ENCODE measurements at places on chromosomes 11 and 22.

DNA sequence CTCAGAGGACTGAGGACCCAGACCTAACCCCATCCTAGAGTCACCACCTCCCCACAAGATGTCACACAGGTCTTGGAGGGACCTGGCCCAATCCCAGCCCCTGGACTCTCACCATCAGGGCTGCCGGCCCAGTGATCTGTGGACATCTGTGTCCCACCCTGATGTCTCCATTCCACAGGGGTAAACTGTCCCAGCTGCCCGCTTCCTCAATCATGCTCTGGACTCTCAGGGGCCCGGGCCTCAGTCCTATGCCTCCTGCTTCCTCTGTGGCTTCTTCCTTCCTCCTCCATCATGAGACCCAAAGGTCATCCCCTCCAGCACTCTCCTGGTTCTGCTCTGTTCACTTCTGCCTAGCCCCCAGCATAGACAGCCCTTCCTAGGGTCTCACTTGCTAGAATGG is 32.2 kb downstream of the ARAP1 start:
- DNase-seq: no peak

GRCh38 chr11:69290806-69291205 is 3.1 kb upstream of the MYEOV start:
- DNase-seq: no peak

DNA sequence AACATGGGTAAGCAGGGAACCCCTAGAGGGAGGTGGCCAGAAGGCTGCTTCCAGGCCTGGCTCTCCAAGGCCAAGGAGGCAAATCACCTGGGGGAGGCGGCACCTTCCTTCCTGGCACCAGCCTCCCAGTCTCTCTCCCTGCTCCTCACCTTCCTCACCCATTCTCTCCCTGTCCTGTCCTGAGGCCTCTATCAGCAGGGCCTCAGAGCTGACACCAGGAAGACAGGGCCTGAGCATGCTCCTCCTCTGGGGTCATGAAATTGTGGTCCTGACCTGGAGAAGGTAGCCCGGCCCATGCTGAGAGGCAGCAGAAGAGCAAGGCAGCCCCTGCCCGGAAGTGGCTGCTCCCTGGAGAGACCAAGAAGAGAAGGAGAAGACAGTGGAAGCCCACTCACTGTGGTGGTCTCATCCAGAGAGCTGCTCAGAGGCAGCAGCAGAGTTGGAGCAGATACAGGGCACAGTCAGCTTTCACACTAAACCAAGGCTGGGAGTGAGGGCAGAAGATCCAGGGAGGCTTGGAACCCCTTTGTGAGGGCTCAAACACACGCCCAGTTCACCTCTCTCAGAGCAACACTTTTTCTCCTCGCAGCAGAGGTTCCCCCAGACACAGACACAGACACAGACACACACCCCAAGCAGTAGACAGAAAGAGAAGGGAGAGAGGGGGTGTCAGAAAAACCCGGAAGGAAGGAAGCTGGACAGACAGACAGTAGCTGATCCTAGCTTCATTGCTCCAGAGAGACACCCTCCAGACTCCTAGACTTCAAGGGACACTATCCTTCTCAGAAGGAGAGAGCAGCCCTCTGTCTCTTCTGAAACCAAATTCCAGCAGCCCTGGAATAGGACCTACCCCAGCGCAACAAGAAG is 1.8 kb downstream of the BCL9L start:
- no peak for DNase-seq

DNA sequence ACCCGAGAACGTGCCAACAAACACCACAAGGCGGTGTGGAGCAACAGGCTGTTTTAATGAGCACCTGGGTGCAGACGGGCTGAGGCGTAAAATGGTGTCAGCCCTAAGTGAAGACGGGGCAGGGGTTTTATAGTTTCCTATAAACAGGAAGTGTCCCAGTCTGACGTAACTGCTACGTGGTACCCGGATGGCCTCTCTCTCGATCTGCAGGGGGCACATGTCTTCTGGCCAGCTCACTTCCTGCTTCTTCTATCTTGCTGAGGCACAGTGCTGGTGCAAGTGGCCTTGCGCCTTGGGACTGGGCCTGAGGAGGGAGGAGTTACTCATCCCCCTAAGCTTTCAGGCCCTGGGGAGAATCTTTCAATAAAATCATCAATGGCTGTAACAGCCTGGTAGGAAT is 20.9 kb downstream of the OOSP3 start:
- no peak for DNase-seq

DNA sequence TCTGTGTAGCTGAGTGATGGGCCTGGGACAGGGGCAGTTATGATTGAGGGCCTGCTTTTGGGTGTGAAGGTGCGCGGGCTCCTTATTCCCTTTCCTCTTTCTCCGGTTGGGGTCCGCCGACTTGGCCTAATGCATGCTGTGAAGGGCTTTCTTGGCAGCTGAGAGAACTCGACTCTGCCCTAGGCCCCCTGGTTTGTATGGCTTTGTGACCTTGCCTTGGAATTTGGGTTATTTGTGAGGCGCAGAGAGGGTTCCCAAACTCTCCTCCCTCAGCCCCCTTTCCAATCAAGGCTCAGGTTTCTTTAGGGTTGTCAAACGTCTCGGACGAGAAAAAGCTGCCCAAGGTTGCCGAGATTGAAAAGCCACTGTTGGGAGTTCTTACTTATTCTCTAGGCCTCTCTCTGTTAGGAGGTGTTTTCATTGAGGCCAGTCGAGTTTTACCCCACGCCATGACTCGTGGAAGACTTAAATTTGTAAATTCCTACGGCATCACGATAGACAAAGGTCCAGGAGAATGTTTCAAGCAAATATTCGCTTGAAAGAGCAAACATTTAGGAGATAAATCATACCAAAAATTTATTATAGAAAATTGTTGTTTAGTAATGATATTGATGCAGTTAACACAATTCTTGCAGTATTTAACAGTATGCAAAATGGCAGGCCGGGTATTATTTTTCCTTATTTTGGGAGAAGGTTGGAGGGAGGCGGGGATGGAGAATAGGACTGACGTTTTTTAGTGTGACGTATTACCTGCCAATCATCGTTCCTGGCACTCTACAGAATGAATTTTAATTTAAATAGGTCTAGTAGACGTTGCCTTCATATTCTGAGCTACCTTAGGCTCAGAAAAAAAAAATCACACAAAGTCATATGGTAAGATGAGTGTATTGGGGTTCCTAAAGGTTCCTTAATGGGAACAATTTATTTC is 689 bp downstream of the PDHX start:
- DNase-seq: no peak

DNA sequence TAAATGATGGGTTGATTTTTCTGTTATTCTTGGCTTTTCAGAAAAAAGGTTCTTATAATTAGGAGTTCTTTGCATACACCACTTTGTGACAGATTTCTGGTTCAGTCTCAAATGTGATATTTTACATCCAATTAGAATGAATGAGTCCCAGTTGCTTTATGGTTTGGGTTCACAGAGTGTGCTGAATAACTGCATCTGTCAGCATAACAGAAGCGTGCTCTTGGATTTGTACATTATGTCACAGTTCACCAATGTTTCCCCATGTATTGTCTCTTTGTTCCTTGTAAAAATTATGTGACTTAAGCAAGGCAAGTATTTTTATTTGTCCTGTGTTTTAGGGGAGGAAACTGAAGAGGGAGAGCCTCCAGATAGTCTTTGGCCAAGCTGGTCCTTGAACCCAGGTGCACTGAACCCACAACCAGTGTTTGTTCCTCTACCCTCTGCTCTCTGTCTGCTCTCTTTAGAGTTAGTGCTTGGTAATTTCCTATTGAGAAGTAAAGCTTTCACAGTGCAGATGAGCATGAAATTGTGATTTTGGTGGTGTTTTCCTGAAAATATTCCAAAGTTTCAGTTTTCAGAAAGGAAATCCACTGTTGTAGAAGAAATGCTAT is 107.5 kb downstream of the TBC1D22A start:
- no peak for DNase-seq

- DNase-seq: no peak
Measured at GRCh38 chr22:27809700-27810608, 8.4 kb upstream of the MN1 start.

- DNase-seq: no peak
Measured at GRCh38 chr11:16956538-16957153, 57.6 kb downstream of the PLEKHA7 start.

DNA sequence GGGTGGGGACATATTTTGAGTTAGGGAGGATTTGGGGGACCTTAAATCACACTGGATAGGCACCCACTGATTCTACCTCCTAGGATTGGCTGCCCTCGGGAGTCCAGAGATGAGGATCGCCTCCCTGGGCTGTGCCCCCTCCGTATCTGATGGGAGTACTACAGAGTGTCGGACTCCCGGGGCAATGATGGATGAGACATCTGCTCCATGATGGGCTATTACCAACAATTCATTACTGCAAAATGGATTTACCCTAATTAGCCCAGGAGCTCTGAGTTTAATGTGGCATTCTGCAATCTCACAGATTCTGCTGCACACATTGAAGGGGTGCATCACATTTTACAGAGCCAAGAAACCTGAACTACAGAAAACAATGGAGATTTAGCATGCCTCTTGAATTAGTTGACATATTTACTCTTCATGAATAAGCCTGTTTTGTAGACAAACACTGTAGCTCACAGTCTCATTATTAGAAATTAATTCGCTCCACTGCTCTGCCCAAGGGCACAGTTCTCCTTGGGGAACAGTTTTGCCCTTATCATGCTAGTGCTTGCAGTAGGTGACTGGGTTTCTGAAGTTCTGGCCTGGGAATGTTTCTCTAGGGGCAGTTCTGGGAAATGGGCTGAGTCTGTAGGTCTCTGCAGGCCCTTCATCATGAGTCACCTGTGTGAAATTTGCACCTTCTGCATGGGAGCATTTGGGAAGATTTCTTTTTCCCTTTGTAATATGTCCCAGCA is 217.1 kb upstream of the PLET1 start:
- DNase-seq: no peak

DNA sequence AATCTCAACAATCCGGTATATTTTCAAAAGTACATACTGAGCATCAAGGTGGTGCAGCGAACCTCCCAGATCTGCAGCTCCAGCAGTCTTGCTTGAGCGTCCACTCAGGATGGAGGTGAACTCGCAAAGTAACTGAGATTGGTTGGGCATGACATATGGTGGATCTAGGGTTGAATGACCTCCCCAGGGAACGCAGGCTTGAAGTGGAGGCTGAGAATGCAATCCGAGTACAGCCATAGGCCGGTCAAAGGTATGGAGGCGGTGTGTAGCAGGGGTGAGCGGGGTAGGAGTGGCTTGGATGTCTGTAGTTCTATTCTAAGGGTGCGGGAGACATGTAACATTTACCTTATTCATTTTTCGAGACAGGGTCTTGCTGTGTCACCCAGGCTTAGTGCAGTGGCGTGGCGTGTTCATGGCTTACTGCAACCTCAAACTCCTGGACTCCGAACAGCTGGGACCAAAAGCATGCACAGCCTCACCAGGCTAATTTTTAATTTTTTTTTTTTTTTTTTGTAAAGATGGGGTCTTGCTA is 631 bp upstream of the C22orf39 start:
- peak; percentile 7 for DNase-seq

DNA sequence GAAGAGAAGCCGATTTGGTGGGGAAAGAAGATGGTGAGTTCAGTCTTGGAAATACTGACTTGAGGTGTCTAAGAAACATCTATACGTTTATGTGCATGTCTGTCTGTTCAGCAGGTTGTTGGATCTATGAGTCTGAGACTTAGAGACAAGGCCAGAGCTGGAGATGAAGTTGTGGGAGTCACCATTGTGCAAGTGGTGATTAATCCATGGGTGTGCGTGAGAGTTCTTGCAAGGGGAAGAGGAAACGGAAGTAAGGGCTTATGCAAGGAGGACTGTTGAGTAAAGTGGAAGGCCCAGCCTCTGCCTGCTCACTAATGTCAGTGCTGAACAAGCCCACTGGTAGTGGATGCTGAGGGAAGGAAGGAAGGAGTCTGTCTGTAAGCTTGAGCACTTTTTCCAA is 9.7 kb downstream of the TMEM45B start:
- no peak for DNase-seq

- no peak for DNase-seq
Measured at GRCh38 chr11:129709801-129710398, 105.7 kb upstream of the TMEM45B start.

GRCh38 chr22:36765131-36765942 is 10.6 kb downstream of the IFT27 start:
- DNase-seq: no peak

GRCh38 chr11:59615120-59615636 is 396 bp downstream of the OSBP start:
- DNase-seq: peak; percentile 64

DNA sequence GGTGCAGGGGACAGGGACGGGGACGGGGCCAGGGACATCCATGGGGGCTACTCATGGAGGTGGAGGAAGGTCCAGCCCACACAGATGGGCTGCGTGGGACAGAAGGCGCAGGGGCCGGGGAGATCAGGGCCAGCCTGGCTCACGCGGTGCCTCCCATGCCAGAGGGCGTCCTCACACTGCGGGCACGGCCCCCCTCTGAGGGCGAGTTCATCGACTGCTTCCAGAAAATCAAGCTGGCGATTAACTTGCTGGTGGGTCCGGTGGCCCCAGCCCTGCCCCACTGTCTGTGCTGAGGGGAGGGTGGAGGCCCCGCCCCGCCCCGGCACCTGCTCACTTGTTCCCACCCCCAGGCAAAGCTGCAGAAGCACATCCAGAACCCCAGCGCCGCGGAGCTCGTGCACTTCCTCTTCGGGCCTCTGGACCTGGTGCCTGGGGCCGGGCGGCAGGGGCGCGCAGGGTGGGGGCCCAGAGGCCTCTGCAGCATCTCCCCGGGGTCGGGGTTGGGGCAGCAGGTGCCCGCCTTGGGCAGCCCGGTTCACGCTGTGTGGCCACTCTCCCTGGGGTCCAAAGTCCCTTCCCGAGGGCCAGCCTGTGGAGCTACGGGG is 15.8 kb downstream of the EPS8L2 start:
- peak; percentile 49 for DNase-seq

DNA sequence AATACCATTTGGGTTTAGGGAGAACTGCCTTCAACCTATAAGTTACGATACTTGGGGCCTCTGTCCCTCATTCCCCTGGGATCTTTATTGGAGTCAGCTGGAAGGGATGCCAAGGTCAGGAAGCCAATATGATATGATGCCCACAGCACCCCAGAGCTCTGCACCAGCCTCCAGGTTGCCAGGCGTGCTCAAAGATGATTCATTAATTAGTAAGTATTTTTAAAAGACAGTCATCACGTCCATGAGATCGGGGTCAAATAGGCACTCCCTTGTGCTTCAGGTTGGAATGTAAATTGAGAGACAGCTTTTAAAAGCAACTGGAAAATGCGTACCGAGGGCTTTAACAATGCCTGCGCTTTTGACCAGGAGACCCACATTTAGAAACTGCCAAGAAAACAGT is 57.0 kb upstream of the CD5 start:
- no peak for DNase-seq

- DNase-seq: no peak
Measured at GRCh38 chr11:114762408-114762807, 84.1 kb downstream of the NXPE2 start.

- DNase-seq: no peak
Measured at GRCh38 chr11:133649040-133649439, 116.7 kb upstream of the OPCML start.

DNA sequence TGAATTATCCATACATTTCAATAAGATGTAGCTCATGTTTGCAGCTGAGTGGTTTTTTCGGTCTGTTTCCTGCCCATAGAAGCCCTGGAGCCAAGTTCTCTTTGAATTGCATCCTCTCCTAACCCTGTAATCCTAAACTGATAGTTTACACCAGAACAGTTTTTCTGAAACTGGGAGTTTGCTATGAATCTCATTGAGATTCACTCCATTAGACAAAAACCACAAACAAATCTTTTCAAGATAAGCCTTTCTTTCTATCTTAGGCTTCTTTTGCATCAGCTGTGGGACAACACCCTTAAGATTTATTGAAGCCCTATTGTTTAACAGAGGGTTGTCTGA is 324.8 kb downstream of the DYNC2H1 start:
- no peak for DNase-seq
